Effector memory CD8-positive, alpha-beta T cell (primary cell): ENCODE measurements at places on chromosomes 1 and 21.
A peak's percentile ranks its signal among the peaks of the same experiment; 100 is the strongest.

GRCh38 chr1:110603058-110603457, 3.1 kb downstream of the KCNA2 start:
- H3K4me1 ChIP-seq = peaks cover 6% of the 10 kb centered on the region
- H3K4me3 ChIP-seq = no peak overlapping the region
- no peak for DNase-seq
- no peak overlapping the region for H3K27ac ChIP-seq

DNA sequence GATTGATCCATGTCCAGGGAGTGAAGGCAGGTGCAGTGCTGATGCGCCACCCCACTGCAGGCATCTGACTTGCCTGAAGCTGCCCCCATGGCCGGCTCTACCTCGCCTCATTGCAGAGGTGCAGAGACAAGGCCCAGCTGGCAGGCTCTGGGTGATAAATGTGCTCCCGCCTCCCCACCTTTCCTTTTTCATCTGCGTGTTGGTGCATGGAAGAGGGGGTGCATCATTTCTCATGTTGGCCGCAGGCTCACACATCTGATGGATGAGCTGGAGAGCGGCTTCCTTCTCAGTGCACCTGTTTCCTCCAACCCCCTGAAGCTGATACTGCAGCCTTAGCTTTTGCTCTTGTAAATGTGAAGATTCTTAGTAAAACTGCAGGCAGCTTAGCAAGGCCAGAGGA, 306.0 kb upstream of the KAZN start:
- no peaks in the 10 kb centered on the region for H3K36me3 ChIP-seq
- no peaks in the 10 kb centered on the region for H3K4me1 ChIP-seq
- H3K27ac ChIP-seq = no peak overlapping the region
- H3K27me3 ChIP-seq = peaks cover 50% of the 10 kb centered on the region
- no peak overlapping the region for H3K4me3 ChIP-seq

- H3K4me3 ChIP-seq = no peak overlapping the region
- no peaks in the 10 kb centered on the region for H3K36me3 ChIP-seq
- H3K4me1 ChIP-seq = no peaks in the 10 kb centered on the region
Measured at GRCh38 chr1:240426051-240426450, 185.9 kb downstream of the GREM2 start.

DNA sequence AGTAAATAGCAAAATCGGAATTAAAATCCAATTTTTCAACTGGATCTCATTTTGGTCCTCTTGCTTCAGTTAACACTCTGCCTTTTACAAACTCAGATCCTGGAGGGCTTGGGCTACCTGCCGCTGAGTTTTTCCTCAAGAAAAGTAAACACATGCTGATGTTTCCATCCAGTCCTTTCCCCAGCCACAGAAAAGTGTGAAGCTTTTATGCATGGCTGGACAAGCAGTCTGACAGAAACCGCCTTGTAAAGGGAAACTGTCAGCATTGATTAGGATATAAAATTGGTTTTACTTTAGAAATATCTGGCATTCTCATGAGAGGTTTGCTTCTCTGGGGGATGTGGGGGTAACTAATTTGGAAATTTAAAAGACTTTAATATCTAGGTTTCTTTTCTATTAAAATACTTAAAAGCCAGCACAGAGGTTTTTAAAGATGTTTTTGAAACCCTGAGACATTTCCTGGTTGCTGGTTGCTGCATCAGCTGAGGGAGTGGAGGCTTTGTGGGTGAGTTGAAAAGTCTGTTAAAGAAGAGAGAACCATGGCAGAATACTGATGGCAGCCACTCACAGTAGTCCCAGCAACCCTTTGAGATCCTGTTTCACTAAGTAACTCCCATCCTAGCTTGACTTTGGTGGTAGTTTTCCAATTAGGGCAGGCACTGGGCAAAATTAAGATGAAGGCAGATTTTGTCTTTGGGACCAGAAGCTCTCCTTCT, 238.3 kb downstream of the PAPPA2 start:
- no peak for DNase-seq
- no peaks in the 10 kb centered on the region for H3K4me1 ChIP-seq
- H3K4me3 ChIP-seq = no peak overlapping the region
- H3K27me3 ChIP-seq = no peaks in the 10 kb centered on the region
- no peaks in the 10 kb centered on the region for H3K36me3 ChIP-seq

GRCh38 chr21:20882462-20883407, 115.5 kb upstream of the NCAM2 start:
- no peaks in the 10 kb centered on the region for H3K4me1 ChIP-seq
- no peaks in the 10 kb centered on the region for H3K27me3 ChIP-seq
- peaks cover 3% of the 10 kb centered on the region for H3K36me3 ChIP-seq
- DNase-seq = no peak

GRCh38 chr21:45739218-45740087, 95.9 kb downstream of the PCBP3 start:
- no peak overlapping the region for H3K4me3 ChIP-seq
- H3K36me3 ChIP-seq = no peaks in the 10 kb centered on the region
- DNase-seq = no peak
- no peak overlapping the region for H3K27ac ChIP-seq
- H3K27me3 ChIP-seq = peaks cover 21% of the 10 kb centered on the region

- no peak for DNase-seq
- H3K36me3 ChIP-seq = no peaks in the 10 kb centered on the region
Measured at GRCh38 chr1:190864013-190864641, 386.5 kb upstream of the BRINP3 start.

DNA sequence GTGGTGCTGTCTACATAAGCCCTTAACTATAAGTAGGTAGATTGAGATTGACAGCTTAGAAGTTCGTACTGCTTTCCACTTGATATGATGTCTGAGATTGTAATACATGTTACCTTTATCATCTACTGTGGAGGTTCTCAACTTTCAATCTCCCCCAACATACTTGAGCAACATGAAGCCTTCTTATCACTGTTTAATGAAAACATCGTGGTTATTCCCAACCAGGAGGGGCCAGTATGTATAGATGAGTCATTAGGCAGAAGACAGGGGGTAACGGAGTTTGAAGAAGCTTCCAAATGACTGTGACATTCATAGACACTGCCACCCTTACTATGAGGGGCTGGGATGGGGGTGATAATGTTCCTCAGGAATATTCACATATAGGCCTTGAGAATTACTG, 36.0 kb downstream of the CENPF start:
- no peak overlapping the region for H3K4me3 ChIP-seq
- no peak overlapping the region for H3K27ac ChIP-seq
- DNase-seq = no peak
- no peaks in the 10 kb centered on the region for H3K4me1 ChIP-seq

GRCh38 chr1:26335774-26336476, 18.0 kb downstream of the CRYBG2 start:
- H3K36me3 ChIP-seq = no peaks in the 10 kb centered on the region
- H3K27ac ChIP-seq = peak overlapping the region; percentile 81
- DNase-seq = no peak
- H3K27me3 ChIP-seq = no peaks in the 10 kb centered on the region
